ENCODE measurements at places on chromosomes 4 and X.
A peak's percentile ranks its signal among the peaks of the same experiment; 100 is the strongest.

GRCh38 chrX:30589146-30589888 is 11.8 kb upstream of the TASL start:
- no peak for DNase-seq

DNA sequence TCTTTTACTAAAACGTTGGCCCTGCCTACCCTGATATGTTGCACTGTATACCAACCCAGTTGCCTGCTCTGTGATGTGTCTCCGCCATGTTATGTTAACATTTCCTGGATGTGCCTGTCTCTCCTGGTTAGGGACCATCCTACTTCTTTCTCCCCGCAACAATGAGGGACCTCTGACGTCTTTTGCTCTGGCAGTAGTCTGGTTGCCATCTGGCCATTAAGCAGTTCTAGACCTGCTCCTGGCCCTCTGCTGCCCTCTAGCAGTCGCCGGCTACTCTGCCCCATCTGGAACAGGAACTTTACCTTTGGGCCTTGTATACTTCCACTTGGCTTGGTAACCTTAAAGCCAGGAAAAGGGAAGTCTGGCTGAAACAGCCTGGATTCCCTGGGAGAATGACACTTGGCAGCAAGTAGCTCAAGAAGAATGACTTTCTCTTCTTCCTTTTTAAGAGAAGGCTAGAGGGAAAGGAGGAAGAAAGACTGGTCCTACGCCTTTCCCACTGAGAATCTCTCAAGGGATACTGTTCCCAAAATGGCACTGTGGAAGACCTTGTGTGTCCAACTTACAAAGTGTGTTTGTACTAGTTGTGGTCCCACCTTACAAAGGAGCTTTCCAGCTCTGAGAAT is 63.5 kb downstream of the GPC3 start:
- no peak for DNase-seq

- peak; percentile 53 for DNase-seq
These were observed 46.3 kb downstream of the RASSF6 start for GRCh38 chr4:73573794-73574528.

GRCh38 chrX:148588649-148589310 is 88.4 kb downstream of the AFF2 start:
- no peak for DNase-seq

DNA sequence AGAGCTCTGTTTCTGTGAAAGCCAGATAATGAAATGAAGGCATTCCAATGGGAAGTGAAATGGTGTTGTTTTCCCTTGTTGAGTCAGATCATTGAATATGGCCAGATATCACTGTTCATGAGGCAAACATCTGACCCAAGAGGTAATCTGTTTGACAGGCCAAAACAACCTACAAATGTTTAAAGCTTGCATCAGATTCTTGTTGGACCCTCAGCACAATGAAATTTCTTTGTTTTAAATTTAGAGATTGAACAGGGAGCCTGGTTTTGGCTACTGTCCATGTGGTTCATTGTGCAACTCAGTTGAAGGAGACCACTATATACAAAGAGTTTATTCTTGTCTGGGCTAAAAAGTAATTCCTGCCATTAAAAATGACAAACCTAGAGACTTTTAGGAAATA is 159.1 kb downstream of the AFF2 start:
- no peak for DNase-seq

- peak; percentile 94 for DNase-seq
These were observed 53.0 kb upstream of the DAPP1 start for GRCh38 chr4:99763635-99764101.

GRCh38 chrX:109533631-109534030 is 3.0 kb upstream of the NXT2 start:
- DNase-seq = peak; percentile 46

DNA sequence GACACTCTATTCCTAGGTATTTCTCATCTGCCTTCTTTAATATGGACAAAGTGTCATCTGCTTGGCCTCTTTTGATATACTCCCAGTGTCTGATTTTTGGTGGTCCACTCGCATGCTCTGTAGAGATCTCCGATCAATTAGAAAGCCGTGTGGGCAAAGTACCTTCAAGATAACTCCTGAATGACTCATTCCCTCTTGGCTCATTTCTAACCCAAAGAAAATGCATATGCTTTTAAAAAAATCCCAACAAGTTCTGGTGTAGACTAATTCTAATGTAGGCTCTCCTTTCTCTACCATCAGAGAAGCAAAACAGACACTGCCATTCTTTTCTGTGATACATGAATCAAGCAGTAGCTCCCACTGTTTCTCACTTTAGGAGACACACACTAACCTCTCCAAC is 714.9 kb upstream of the ADGRL3 start:
- DNase-seq = no peak

DNA sequence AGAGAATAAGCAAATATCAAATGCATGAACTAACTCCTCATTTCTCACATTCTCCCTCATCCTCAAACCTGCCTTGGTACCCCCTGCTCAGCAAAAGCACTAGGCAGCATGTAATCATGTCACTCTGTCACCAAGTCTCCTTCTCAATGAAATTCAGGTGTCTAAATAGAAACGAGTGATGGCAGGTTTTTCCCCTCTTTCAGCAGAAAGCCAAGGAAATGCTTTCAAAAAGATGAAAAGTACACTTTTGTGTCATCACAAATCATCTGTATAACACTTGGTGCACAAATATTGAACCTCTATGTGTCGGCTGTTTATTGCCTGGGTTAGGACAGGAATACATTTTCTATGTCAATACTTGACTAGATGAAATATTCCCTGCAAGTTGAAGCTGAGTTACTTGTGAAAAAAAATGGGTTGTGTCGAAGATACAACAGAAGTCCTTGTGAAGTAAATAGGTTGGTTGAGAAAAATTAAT is 285.1 kb upstream of the MAGEB18 start:
- DNase-seq = no peak

- DNase-seq = no peak
These were observed 370.2 kb upstream of the SPANXN4 start for GRCh38 chrX:142655507-142655906.

- no peak for DNase-seq
These were observed 13.4 kb downstream of the GIMD1 start for GRCh38 chr4:106355193-106355592.

- DNase-seq = no peak
These were observed 838.4 kb upstream of the INTU start for GRCh38 chr4:126794363-126794762.

DNA sequence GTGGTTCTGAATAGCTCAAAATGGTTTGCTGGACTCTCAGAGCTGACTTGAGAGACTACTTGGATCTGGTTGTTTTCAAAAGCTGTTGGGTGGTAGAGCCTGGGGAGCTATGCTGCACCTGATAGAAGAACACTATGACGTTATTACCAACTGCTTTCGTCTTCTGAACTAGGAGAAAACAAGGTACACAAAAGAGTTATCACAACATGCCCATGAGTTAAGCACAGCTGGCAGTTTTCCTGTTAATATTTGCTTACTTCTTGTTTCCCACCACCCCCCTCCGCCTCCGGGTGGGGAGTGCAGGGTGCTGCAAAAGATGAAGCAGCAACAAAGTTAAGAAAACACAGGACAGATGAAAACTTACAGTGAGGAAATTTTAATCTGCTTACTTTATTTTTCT is 69.1 kb downstream of the RASL11B start:
- DNase-seq = no peak

DNA sequence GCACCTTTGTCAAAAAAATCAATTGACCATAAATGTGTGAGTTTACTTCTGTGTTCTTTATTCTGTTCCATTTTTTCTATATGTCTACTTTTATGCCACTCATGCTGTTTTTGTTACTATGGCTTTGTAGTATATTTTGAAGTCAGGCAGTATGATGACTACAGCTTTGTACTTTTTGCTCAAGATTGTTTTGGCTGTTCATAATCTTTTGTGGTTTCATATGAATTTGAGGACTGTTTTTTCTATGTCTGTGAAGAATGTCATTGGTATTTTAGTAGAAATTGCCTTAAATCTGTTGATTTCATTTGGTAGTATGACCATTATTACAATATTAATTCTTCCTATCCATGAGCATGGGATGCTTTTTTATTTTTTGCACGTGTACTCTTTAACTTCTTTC is 346.8 kb downstream of the PPP3CA start:
- no peak for DNase-seq

DNA sequence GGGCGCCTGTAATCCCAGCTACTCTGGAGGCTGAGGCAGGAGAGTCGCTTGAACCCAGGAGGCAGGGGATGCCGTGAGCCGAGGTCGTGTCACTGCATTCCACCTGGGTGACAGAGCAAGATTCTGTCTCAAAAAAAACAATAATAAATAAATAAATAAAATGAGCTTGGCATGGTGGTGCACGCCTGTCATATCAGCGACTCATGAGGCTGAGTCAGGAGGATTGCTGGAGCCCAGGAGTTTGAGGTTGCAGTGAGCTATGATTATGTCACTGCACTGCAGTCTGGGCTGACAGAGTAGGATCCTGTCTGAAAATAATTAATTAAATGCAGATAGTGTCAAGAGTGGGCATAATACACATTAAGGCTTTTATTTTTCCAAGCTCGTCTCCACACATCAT is 77.5 kb downstream of the DHRSX start:
- peak; percentile 6 for DNase-seq

DNA sequence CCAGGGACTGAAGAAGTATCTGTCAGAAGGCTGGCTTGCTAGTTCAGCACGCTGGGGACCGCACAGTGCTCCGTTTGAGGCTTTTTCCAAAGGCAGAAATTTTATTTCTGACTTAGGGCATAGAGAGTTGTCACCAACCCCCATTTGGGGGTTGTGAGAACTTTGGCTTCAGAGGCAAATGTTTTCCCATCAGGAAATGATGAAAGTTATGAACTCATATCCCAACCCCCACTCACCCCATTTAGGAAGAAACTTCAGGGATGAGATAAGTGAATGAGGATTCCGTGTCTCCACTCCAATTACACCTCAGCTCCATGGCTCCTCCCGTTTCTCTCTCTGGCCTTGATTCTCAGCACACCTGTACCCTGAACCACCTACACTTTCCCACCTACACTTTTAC is 4.3 kb upstream of the WDR13 start:
- no peak for DNase-seq

GRCh38 chrX:109347632-109348031 is 134.3 kb downstream of the GUCY2F start:
- DNase-seq = peak; percentile 31

DNA sequence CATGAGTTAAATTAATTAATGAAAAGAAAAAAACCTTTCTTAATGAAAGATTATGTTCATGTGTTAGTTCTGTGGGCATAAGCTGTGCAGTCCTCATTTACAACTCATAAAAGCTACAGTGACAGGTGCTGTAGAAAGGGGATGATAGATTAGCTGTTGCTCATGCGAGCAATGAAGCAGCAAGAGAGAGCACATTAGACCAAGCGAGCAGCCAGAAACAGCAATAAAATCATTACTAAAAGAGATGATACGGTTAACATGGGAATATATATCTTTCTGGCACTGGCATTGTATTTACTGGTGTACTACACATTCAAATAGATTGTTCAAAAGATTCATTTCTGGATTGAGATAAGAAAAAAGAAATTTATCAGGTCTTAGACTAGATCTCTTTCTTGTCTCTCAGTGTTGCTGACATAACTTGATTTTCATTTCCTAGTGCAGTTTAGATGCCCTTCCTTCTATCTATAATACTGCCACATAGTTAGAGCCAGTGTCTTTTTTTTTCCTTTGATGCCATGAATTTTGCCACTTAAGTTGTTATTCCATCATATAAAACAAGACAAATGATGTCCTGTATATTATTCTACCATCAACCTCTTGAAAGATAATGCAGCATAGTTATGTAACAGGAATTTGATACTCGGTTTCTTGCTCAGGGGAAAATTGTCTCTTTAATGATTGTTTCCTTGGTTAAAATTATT is 164.6 kb downstream of the BANK1 start:
- DNase-seq = no peak

DNA sequence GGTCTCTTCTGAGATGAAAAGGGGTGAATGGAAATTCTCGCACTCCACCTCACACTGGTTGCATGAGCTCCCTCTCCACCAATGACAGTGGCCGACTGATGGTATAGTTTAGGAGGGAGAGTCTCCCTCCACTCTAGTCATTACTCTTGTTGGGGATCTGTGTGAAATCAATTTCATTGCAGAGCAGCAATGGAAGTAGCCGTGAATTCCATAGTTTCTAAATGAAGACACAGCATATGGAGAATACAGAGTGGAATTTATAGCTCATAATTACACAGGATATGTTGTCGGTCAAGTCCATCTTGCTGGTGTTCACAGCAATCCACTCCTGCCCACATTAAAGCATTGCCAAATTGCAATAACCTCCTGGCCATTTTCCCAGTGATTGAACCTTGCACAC is 426.0 kb downstream of the AFF2 start:
- no peak for DNase-seq

GRCh38 chr4:164304101-164304639 is 449.8 kb upstream of the SMIM31 start:
- DNase-seq = no peak

DNA sequence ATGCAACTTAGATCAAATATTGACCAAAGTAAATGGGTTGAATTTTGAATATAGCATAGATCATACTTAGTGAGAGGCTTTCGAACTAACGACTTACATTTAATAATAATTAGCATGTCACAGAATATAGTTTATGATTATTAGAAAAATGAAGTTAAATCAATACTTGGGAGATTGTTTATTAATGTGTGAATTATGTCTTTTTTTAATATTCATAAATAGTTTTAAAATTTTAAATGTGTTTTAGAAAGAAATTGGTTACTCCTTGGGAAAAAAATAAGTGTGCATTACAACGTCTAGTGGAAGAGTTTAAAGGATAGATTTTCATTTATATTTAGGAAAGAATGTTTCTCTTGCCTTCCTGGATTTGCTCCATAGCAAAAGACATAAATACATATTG is 7.3 kb downstream of the FGA start:
- no peak for DNase-seq

DNA sequence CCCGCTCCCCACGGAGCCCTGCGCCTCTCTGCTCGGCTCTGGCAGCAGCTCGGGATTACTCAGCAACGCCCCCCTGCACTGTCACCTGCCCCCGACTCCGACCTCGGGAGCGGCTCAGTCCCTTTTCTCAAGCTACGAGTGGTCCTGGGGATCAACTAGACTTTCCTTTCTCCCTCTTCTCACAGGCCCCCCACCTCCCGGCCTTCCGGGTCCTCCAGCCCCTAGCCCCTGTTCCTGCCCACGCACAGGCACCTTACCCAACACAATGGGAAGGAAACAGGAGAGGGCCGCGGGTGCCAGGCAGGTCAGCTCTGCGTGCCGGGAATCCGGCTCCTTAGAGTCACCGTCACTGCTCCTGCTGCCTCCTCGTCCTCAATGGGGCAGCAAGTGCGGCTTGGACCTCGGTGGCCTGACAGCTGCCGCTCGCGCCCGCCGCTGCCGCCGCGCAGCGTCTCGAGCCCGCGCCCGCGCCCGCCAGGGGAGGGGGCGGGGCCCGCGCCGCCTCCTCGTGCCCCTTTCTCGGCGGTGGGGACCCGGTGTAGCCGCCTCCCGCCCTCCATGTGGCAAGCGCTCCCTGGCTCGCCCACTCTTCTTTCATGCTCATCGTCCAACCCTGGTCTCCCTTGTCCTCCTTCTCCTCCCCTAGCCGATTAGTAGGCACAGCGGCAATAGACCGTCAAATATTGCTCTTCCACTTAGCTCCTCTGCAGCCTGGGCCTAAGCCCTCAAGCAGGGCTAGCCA is at the start of gene RAB9B:
TSS of gene RAB9B (minus strand) at position 455 of the 742 bp plus-strand sequence. CDS start 6,473 bp downstream, outside the sequence.
- no peak for DNase-seq

- DNase-seq = no peak
These were observed 11.9 kb downstream of the USP11 start for GRCh38 chrX:47244676-47245075.

GRCh38 chr4:212438-213188 is 88.3 kb downstream of the ZNF718 start:
- DNase-seq = peak; percentile 75
